Nasal cavity respiratory epithelium epithelial cell of viscerocranial mucosa (primary cell): ENCODE measurements at places on chromosomes 5 and 9. TPM values are rescaled to one million over a fixed set of nuclear protein-coding genes. Genes with fewer than 3 reads are reported as not detected.

The IFNK gene
- total RNA-seq, result not detected in 2 replicates

The OGN gene
- total RNA-seq, result not detected in 2 replicates

The SYNPO gene
- total RNA-seq, result 1.4 and 18.1 TPM in 2 replicates

The LMBRD2 gene
- total RNA-seq, result 15.7 and 33.1 TPM in 2 replicates

The ACOT12 gene
- 0.07 TPM in 1 of 2 replicates, not detected in the other for total RNA-seq

The SLC34A3 gene
- total RNA-seq, result under 0.01 TPM in 1 of 2 replicates, not detected in the other

The SLIT3 gene
- 1.4 and 4.8 TPM in 2 replicates for total RNA-seq

The TRPM3 gene
- total RNA-seq, result under 0.01 TPM in 1 of 2 replicates, not detected in the other

The RAI14 gene
- total RNA-seq, result 34.2 and 187 TPM in 2 replicates

The RFX3 gene
- total RNA-seq, result 1.7 and 5.2 TPM in 2 replicates

The SECISBP2 gene
- 25.6 and 39.4 TPM in 2 replicates for total RNA-seq

The SNCAIP gene
- total RNA-seq, result under 0.01 and 0.07 TPM in 2 replicates

The CCDC183 gene
- under 0.01 and 0.28 TPM in 2 replicates for total RNA-seq

The FCHO2 gene
- 17.1 and 21.4 TPM in 2 replicates for total RNA-seq

The SV2C gene
- under 0.01 TPM in 2 replicates for total RNA-seq

The SCGB3A1 gene
- not detected in 2 replicates for total RNA-seq

The HEMGN gene
- not detected in 2 replicates for total RNA-seq

The DOCK8 gene
- total RNA-seq, result 0.34 and 1.3 TPM in 2 replicates

The PCDHGB7 gene
- 1.4 and 9.3 TPM in 2 replicates for total RNA-seq

The SLC22A5 gene
- 10.3 and 17.9 TPM in 2 replicates for total RNA-seq

The TSLP gene
- 1.2 and 1.4 TPM in 2 replicates for total RNA-seq

The PLAC8L1 gene
- 0.14 TPM in 1 of 2 replicates, not detected in the other for total RNA-seq

The CYLC2 gene
- total RNA-seq, result not detected in 2 replicates

The ADAMTS2 gene
- total RNA-seq, result under 0.01 TPM in 1 of 2 replicates, not detected in the other

The PCDHGC4 gene
- total RNA-seq, result 0.34 and 1.2 TPM in 2 replicates

The RGS7BP gene
- total RNA-seq, result not detected in 2 replicates
